ENCODE measurements at places on chromosomes 2 and 18. TPM values are rescaled to one million over a fixed set of nuclear protein-coding genes. Genes with fewer than 3 reads are reported as not detected.
A peak's percentile ranks its signal among the peaks of the same experiment; 100 is the strongest.

DNA sequence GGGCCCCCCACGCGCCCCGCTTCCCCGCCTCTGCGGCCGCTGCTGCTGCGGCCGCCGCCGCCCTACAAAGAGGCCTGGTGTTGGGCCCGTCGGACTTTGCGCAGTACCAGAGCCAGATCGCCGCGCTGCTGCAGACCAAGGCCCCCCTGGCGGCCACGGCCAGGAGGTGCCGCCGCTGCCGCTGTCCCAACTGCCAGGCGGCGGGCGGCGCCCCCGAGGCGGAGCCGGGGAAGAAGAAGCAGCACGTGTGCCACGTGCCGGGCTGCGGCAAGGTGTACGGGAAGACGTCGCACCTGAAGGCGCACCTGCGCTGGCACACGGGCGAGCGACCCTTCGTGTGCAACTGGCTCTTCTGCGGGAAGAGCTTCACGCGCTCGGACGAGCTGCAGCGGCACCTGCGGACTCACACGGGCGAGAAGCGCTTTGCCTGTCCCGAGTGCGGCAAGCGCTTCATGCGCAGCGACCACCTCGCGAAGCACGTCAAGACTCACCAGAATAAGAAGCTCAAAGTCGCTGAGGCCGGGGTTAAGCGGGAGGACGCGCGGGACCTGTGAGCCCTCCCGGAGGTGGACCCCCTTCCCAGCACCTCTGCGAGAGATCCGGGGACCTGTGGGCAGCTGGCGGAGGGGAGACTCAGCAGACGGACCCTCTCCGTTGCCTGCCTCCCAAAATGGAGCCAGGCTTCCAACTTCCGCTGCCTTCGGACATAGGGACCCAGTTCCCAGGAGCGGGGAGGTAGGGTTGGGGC is 1.9 kb downstream of the SP5 start:
- peak overlapping the region; percentile 66 for H3K4me3 ChIP-seq
- DNase-seq, result peak; percentile 67
- peaks cover 43% of the 10 kb centered on the region for H3K4me1 ChIP-seq
- H3K27ac ChIP-seq, result no peak overlapping the region

Gene ITGA6
- 70.4 TPM for total RNA-seq

GRCh38 chr2:36530178-36530982 is 67.6 kb downstream of the FEZ2 start:
- H3K36me3 ChIP-seq, result peaks cover 27% of the 10 kb centered on the region
- peak overlapping the region; percentile 9 for H3K27ac ChIP-seq

DNA sequence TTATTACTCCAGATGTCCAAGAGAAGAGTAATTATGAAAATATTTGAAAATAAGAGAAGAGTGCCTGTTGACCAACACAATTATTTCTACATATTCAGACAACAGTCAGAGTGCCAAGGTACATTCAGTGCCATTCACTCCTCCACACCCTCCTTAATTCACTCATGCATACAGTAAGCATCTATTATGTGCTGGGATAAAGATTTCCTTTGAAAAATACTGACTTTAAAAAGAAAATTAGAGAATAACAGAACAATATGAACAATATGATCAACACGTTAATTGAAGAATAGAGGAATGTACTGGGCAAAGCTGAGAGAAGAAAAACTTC is 203.6 kb downstream of the L3MBTL4 start:
- H3K27ac ChIP-seq, result no peak overlapping the region
- H3K36me3 ChIP-seq, result no peaks in the 10 kb centered on the region
- DNase-seq, result no peak
- peaks cover 4% of the 10 kb centered on the region for H3K4me1 ChIP-seq
- H3K4me3 ChIP-seq, result no peak overlapping the region
- no peaks in the 10 kb centered on the region for H3K27me3 ChIP-seq

DNA sequence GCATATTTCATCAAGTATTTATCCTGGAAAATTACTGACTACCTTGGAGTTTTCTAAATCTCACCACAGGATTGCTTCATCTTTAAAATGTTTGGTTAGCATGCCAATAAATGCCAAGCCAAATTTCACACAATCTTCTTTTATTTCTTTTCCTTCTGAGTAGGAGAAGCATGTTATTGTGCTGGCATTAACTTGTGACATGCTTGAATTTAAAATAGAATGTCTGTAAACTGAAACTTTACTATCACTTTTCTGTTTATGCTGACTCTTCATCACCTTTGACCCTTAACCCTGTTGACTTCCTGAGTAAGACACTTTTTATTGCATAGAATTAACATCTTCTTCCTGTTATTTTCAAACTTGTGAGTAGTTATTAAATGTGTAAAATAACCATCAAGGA is 56.2 kb upstream of the LRRTM4 start:
- no peak overlapping the region for H3K4me3 ChIP-seq
- no peaks in the 10 kb centered on the region for H3K36me3 ChIP-seq
- no peaks in the 10 kb centered on the region for H3K4me1 ChIP-seq

DNA sequence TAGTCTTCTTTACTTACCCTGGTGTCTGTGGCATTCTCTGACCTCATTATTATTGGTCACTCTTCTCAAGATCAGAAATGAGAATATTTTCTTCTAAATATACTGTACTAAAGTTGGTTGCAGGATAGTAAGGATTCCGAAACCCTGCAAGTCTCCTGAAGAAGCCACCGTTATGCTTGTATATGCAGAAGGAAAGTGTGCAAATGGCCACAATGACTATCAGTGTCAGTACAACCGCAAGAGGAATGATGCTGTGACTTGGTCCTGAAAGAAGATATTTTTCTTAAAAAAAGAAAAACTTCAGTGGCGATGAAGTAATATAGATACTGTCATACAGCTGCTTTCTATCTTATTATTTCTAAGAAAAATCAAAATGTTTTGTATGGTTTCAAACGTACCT is 120.7 kb downstream of the PLA2R1 start:
- no peaks in the 10 kb centered on the region for H3K36me3 ChIP-seq
- no peak overlapping the region for H3K27ac ChIP-seq
- no peak for DNase-seq

DNA sequence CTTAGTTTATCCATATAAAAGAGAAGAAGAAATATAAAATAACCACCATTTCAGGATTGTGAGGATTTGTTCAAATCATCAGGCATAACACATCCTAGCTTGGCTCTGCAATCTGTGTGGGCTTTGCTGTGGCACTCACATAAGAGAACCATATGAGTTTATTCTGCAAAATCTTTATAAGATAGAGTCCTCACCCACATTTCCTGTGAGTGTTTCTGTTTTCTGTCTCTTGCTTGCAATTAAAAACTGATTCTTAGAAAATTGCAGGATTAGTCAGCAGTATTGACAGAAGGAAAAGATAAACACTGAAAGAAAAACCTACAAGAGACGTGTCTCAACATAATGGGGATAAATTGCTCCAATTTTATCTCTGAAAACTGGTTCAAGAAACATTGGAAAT is 258.5 kb downstream of the RND3 start:
- no peak overlapping the region for H3K27ac ChIP-seq
- H3K4me1 ChIP-seq, result no peaks in the 10 kb centered on the region
- DNase-seq, result no peak
- no peak overlapping the region for H3K4me3 ChIP-seq

Gene KCNG2
- 0.50 TPM for total RNA-seq

DNA sequence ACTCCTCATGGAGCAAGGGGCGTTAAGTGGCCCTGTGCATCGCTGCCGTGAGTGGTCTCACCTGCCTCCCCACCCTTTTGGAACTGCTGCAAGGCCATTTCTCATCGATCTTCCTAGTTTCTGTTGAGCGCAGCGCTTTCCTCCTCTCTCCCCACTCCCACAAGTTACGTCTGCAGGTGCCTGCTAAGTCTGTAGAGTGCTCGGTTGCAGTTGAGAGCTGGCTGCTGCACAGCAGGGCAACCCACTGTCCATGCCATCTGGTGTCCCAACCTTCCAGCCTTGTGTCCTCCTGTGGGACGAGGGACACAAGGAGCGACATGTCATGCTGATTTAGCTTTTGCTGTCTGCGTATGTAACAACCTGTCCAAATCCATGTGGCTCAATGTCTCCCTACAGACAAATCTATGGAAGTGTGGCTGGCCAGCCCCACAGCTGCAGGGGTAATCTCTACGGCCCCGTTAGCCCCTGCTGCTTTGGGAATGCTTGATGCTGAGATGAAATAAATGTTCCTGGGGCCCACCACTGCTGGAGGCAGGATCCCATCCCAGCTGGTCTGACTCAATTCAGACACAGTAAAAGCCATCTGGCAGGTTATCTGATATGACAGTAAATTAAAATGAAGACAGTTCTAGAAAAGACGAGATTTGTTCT is 68.1 kb upstream of the TCF7L1 start:
- peaks cover 10% of the 10 kb centered on the region for H3K4me1 ChIP-seq
- H3K27me3 ChIP-seq, result no peaks in the 10 kb centered on the region
- DNase-seq, result no peak
- H3K4me3 ChIP-seq, result no peak overlapping the region
- H3K36me3 ChIP-seq, result no peaks in the 10 kb centered on the region

GRCh38 chr18:74665346-74665745 is 67.7 kb downstream of the ZNF407 start:
- no peak overlapping the region for H3K27ac ChIP-seq
- no peaks in the 10 kb centered on the region for H3K4me1 ChIP-seq
- no peak for DNase-seq
- H3K4me3 ChIP-seq, result no peak overlapping the region
- no peaks in the 10 kb centered on the region for H3K27me3 ChIP-seq

DNA sequence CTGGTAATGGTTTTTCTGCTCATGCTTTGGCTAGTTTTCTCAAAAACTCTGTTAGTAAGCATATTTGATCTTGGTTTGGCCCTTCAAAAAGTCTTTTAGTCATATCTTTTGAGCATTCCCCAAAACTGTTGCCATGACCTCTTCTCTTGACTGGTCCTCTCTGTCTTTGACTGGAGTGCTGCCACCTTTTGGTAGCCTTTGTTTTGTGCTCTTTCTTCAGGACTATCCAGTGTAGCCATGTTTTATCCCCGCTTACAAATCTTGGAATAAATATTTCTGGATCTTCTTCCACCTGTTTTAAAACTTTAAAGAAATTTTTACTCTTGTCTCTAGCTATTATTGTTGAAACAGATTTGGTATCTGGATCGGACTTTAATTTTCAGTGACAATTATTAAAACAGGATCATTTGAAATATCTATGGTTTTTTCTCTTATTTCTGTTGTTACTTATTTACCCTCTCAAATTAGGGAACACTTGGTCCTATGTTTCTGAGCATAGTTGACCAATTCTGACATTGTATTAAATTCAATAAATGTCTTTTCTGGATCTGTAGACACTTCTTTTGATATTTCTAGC is 965 bp upstream of the ELOA2 start:
- H3K27ac ChIP-seq, result no peak overlapping the region
- no peak for DNase-seq
- H3K27me3 ChIP-seq, result no peaks in the 10 kb centered on the region
- no peak overlapping the region for H3K4me3 ChIP-seq
- no peaks in the 10 kb centered on the region for H3K4me1 ChIP-seq

DNA sequence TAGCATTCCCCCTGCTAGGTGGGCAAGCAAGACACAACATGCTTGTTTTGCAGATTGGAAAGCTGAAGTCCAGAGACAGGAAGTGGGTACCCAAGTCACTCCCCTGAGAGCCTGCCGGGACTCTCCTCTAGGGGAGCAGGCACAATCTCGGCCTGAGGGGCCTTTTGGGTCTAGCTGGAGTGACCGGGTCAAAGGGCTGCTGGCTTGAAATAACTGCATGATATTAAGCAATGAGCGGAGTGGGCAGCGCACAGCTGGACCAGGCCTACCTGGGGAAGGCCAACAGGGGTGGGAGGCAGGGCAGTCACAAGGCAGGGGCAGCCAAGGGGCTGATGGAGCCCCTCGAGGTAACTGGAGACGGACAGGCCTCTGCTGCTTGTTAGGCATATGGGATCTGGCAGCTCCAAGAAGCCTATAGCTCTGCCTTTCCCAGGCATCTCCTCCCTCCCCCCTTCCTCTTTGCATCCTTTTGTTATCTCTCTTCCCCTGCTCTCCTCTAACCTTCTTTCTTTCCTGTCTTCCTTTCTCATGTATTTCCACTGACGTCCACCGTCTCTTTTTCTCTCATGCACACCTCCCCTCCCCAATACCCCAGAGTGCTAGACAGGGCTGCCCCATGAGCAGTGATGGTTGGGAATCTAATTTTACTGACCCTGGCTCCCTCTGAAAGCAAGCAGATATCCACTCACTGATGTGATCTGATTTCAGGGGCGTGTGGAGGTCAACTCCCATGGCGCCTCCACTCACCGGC is 237.5 kb downstream of the LOXHD1 start:
- H3K4me3 ChIP-seq, result no peak overlapping the region
- no peak for DNase-seq
- no peaks in the 10 kb centered on the region for H3K36me3 ChIP-seq
- H3K4me1 ChIP-seq, result peaks cover 5% of the 10 kb centered on the region
- H3K27ac ChIP-seq, result no peak overlapping the region
- H3K27me3 ChIP-seq, result no peaks in the 10 kb centered on the region

Gene C2orf78
- not detected for total RNA-seq

DNA sequence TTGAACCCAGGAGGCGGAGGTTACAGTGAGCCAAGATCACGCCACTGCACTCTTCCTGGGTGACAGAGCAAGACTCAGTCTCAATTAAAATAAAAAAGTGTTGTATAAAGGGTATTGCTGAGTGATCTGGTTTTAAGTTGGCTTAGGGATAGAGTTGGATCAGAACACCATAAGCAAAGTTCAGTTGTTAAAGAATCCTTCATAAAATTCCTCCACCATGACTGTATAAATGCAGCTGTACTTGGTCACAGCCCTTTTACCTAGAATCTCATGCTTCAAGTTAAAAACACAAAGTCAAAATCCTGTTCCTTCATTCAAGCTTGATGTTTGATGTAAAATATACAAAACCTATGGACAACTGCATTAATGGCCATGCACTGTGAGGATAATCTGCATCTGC is 33.4 kb upstream of the PNO1 start:
- DNase-seq, result no peak
- no peak overlapping the region for H3K27ac ChIP-seq
- no peaks in the 10 kb centered on the region for H3K4me1 ChIP-seq
- no peaks in the 10 kb centered on the region for H3K27me3 ChIP-seq

Gene SCN7A
- total RNA-seq, result 69.0 TPM

- no peaks in the 10 kb centered on the region for H3K36me3 ChIP-seq
- no peak overlapping the region for H3K4me3 ChIP-seq
- H3K4me1 ChIP-seq, result peaks cover 10% of the 10 kb centered on the region
- no peak overlapping the region for H3K27ac ChIP-seq
- DNase-seq, result no peak
Measured at GRCh38 chr2:239337122-239337876, 63.5 kb downstream of the HDAC4 start.

DNA sequence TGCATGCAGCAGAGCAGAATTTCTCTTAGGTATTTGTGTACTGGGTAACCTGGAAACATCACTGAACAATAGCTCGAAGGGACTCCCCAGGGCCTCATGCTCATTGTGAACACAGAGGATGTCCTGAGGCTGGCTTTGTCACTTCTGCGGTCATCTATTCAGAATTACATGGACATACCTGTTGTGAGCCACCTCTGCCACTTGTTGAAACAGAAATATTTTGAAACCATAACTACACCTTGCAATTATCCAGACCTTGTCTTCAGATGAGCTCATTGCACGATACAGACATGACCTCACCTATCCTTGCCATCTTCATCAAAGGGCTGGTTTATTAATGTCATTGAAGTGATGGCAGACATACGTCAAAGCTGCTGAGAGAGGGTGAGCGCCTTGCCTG is 23.4 kb upstream of the CREG2 start:
- H3K4me3 ChIP-seq, result no peak overlapping the region
- H3K27ac ChIP-seq, result no peak overlapping the region
- no peaks in the 10 kb centered on the region for H3K36me3 ChIP-seq
- H3K4me1 ChIP-seq, result no peaks in the 10 kb centered on the region
- no peaks in the 10 kb centered on the region for H3K27me3 ChIP-seq
